Epithelial cell of umbilical artery (primary cell): ENCODE measurements at places on chromosomes 12 and 14. TPM values are rescaled to one million over a fixed set of nuclear protein-coding genes. Genes with fewer than 3 reads are reported as not detected.

LALBA gene
- not detected in 2 replicates for total RNA-seq

FOXA1 gene
- under 0.01 and 0.91 TPM in 2 replicates for total RNA-seq

MMAB gene
- total RNA-seq, result 40.6 and 49.2 TPM in 2 replicates

SRRM4 gene
- not detected in 2 replicates for total RNA-seq

SERPINA9 gene
- not detected in 2 replicates for total RNA-seq

KRT6C gene
- not detected in 2 replicates for total RNA-seq

FBXW8 gene
- 8.4 and 15.0 TPM in 2 replicates for total RNA-seq

OAS2 gene
- total RNA-seq, result 6.8 and 146 TPM in 2 replicates

BEGAIN gene
- total RNA-seq, result 0.32 and 0.91 TPM in 2 replicates

UNG gene
- 24.4 and 39.1 TPM in 2 replicates for total RNA-seq

PLEKHD1 gene
- total RNA-seq, result under 0.01 TPM in 1 of 2 replicates, not detected in the other

KRT83 gene
- total RNA-seq, result not detected in 2 replicates

LMNTD1 gene
- total RNA-seq, result not detected in 2 replicates

REM2 gene
- under 0.01 TPM in 1 of 2 replicates, not detected in the other for total RNA-seq

TSHR gene
- total RNA-seq, result not detected in 2 replicates

SRGAP1 gene
- 1.3 and 4.0 TPM in 2 replicates for total RNA-seq

GARIN6 gene
- not detected in 2 replicates for total RNA-seq

POTEG gene
- total RNA-seq, result not detected in 2 replicates

LRTM2 gene
- total RNA-seq, result not detected in 2 replicates

PDE3A gene
- 56.8 and 62.0 TPM in 2 replicates for total RNA-seq

HCAR3 gene
- total RNA-seq, result not detected in 2 replicates

TAS2R20 gene
- 1.6 and 2.4 TPM in 2 replicates for total RNA-seq

FAM181A gene
- not detected in 2 replicates for total RNA-seq

SOAT2 gene
- total RNA-seq, result not detected in 2 replicates

KRT84 gene
- total RNA-seq, result not detected in 2 replicates

IKZF4 gene
- total RNA-seq, result 0.65 and 0.76 TPM in 2 replicates

SLC24A4 gene
- total RNA-seq, result under 0.01 TPM in 1 of 2 replicates, not detected in the other

FAM90A1 gene
- 0.15 TPM in 1 of 2 replicates, not detected in the other for total RNA-seq

RIMKLB gene
- 42.9 and 87.8 TPM in 2 replicates for total RNA-seq
